ENCODE measurements at places on chromosomes 6 and 20.

DNA sequence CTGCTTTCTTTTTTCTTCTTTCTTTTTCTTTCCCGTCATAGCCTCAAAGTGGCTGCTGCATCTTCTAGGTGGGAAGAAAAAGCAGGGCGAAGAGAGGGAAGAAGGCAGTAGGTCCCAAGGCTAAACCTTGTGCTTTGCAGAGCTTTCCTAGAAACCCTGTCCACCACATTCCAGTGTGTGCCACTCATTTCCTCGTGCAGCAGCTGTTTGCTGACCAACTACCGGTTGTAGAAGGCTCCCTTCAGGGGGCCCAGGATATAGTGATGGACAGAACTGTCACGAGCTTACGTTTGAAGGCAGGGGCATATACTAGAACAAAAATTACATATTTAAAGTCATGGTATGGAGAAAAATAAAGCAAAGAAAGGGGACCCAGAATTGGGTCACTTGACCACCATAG lies 103.0 kb downstream of the SASH1 start:
- no peak for DNase-seq

- DNase-seq: no peak
Measured at GRCh38 chr20:37850036-37850592, 52.8 kb upstream of the VSTM2L start.

DNA sequence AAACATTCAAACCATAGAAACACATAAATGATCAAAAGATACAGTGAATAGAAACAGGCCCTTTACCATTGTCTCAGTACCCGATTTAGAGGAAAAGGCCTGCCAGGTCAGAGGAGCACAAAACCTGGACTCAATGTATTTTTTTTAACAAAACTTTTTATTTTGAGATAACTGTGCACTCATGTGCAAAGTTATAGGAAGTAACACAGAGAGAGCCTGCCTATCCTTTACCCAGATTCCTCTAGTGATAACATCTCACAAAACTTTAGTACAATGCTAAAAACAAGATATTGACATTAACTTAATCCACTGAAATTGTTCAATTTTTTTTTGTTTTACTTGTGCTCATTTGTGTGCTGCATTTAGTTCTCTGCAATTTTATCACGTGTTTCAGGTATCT lies 36.8 kb upstream of the SAMD3 start:
- DNase-seq: no peak

- peak; percentile 11 for DNase-seq
Measured at GRCh38 chr6:99334526-99335127, 14.8 kb downstream of the FAXC start.

DNA sequence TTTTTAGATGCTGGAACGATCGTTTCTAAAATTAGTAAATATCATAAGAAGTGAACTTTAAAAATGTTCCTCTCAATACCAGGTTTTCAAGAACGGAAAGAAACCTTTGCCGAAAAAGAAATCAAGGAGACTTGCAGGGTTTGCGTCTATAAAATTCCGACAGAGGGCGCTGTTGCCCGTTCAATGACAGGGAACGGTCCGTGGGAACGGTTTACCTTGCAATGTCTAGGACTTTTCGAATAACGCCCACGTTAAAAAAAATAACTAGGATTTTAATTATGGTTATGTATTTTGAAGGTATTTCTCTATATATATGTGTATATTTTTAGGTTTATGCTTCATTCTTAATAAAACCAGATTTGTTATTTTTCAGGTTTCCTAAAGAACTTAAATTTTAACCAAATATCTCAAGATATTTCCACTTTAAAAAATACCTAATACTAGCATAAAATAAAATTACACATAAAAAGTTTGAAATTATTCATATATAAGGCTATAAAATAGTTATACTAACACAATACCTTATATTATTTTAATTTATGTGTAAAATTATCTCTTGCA lies 2.5 kb upstream of the TFAP2B start:
- DNase-seq: peak; percentile 13

Data from AG04450 (cell line).